ENCODE measurements at places on chromosomes 7 and 10. TPM values are rescaled to one million over a fixed set of nuclear protein-coding genes. Genes with fewer than 3 reads are reported as not detected.

Gene PON3
- not detected for total RNA-seq

Gene TMEM248
- total RNA-seq, result 82.6 TPM

Gene UCN3
- not detected for total RNA-seq

DNA sequence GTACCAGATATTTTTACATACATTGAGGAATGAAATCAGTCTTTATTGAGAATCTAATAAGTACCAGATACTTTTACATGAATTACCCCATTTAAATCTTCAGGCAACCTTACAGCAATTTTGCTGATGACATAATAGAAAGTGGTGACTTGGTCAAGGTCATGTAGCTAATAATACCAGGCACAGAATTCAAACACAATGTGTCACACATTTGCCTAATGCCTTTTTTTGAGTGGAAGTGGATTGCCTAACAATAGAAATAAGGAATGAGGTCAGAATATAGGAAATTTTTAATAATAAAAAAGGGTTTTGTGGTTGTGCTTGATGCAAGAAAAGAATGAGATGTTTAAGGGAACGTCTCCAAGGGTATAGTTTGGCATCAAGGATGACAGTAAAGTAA, 466.6 kb upstream of the IGFBP3 start:
- DNase-seq, result no peak

- DNase-seq, result peak; percentile 55
Observed at GRCh38 chr10:102643336-102644065, 778 bp upstream of the TRIM8 start.

DNA sequence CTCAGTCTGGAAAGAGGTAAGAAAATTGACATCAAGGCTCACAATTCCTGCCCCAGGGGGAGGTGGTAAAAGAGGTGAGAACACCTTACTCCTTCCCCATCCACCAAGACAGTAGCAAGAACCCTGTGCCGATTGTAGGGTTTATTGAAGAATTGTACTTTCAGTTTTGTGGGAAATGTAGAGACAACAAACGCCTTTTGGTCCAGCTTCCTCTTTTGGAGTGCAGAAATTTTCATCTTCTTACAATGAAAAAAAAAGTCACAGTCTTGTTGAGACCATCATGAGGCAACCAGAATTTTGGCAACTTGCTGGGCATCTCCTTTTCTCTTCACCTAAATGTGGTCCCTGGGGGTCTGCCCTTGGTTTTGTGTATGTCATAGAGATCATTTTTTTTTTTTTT, 217.7 kb downstream of the TMEM178B start:
- no peak for DNase-seq

- no peak for DNase-seq
Observed at GRCh38 chr7:44216521-44217222, 15.9 kb downstream of the YKT6 start.

DNA sequence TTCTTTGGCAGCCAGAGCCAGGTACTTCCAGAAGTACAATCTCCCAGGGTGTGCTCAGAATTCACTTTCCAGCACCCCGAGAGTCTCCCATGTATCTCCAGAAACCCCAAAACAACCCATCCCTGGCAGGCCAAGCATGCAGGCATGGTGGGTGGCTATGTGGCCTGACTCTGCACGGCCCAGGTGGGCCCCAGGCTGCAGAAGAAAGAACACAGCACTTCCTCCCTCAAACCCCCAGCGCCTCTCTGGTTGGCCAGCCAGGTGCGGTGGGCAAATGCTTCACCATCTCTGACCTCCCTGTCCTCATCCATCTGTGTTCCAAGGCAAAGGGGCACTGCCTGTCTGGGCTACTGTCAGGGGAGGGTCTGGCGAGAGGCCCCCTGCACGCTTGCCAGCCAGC, 100.3 kb downstream of the MKI67 start:
- no peak for DNase-seq

DNA sequence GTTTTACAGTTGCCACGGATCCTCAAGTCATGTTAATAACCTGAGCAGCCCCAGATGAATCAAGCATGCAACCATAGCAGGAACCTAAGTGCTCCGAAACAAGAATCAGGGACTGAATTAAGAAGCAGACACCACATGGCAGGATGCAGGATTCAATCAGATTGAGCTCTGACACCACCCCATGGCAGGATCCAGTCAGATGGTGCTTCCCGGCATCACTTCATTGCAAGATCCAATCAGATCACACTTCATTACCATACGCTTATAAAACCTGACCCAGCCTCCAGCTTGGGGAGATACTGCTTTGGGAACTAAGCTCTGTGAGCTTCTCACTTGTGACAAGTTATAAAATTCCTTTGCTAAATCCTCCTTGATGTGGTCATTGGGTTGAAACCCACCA, 55.3 kb downstream of the ABCB4 start:
- DNase-seq, result no peak
